Hair follicular keratinocyte (primary cell): ENCODE measurements at places on chromosomes 16 and 17. TPM values are rescaled to one million over a fixed set of nuclear protein-coding genes. Genes with fewer than 3 reads are reported as not detected.

The MYH3 gene
- 0.23 and 0.34 TPM in 2 replicates for total RNA-seq

The KRT40 gene
- not detected in 2 replicates for total RNA-seq

The SLC16A5 gene
- 4.7 and 13.4 TPM in 2 replicates for total RNA-seq

The KRTAP4-9 gene
- total RNA-seq = not detected in 2 replicates

The SKA2 gene
- total RNA-seq = 48.3 and 115 TPM in 2 replicates

The KRT33B gene
- total RNA-seq = 0.47 TPM in 1 of 2 replicates, not detected in the other

The METTL2A gene
- total RNA-seq = 17.9 and 21.5 TPM in 2 replicates

The EFCAB5 gene
- not detected in 2 replicates for total RNA-seq

The ZNF598 gene
- total RNA-seq = 62.8 and 87.5 TPM in 2 replicates

The SLC13A5 gene
- total RNA-seq = 0.86 and 0.95 TPM in 2 replicates

The ZC3H7A gene
- 14.5 and 20.1 TPM in 2 replicates for total RNA-seq

The KRTAP16-1 gene
- total RNA-seq = not detected in 2 replicates

The PPP1R27 gene
- not detected in 2 replicates for total RNA-seq

The HS3ST3A1 gene
- total RNA-seq = 0.84 TPM in 1 of 2 replicates, not detected in the other

The TMIGD1 gene
- total RNA-seq = not detected in 2 replicates

The AGRP gene
- not detected in 2 replicates for total RNA-seq

The KRT39 gene
- total RNA-seq = not detected in 2 replicates

The MEOX1 gene
- not detected in 2 replicates for total RNA-seq

The TLCD1 gene
- 9.4 and 20.7 TPM in 2 replicates for total RNA-seq

The BTBD17 gene
- not detected in 2 replicates for total RNA-seq

The CCL7 gene
- not detected in 2 replicates for total RNA-seq

The GPRC5B gene
- total RNA-seq = not detected in 2 replicates

The CCL16 gene
- total RNA-seq = not detected in 2 replicates

The EIF3C gene
- total RNA-seq = 151 and 224 TPM in 2 replicates

The ACSM2A gene
- not detected in 2 replicates for total RNA-seq

The HOXB1 gene
- total RNA-seq = not detected in 2 replicates

The CTF1 gene
- 0.57 and 4.2 TPM in 2 replicates for total RNA-seq

The SLC25A19 gene
- total RNA-seq = 7.4 and 14.7 TPM in 2 replicates

The CCR7 gene
- total RNA-seq = not detected in 2 replicates

The NPIPA5 gene
- 0.15 and 1.2 TPM in 2 replicates for total RNA-seq

The TCAP gene
- total RNA-seq = 0.08 TPM in 1 of 2 replicates, not detected in the other

The KCNJ2 gene
- 0.08 TPM in 1 of 2 replicates, not detected in the other for total RNA-seq

The RFNG gene
- 46.4 and 50.3 TPM in 2 replicates for total RNA-seq

The RTN4RL1 gene
- 4.4 and 8.0 TPM in 2 replicates for total RNA-seq

The MT1F gene
- total RNA-seq = 12.2 and 42.8 TPM in 2 replicates

The CCL14 gene
- not detected in 2 replicates for total RNA-seq

The BRIP1 gene
- total RNA-seq = 5.7 and 7.4 TPM in 2 replicates

The TMEM98 gene
- total RNA-seq = 47.7 and 57.0 TPM in 2 replicates

The SLC46A1 gene
- 5.2 and 6.1 TPM in 2 replicates for total RNA-seq

The USP32 gene
- total RNA-seq = 30.9 and 34.7 TPM in 2 replicates

The RGS11 gene
- 0.11 and 0.16 TPM in 2 replicates for total RNA-seq

The CIBAR2 gene
- total RNA-seq = not detected in 2 replicates

The SMIM36 gene
- not detected in 2 replicates for total RNA-seq

The SOX8 gene
- not detected in 2 replicates for total RNA-seq

The KRTAP17-1 gene
- not detected in 2 replicates for total RNA-seq

The CPNE2 gene
- total RNA-seq = 15.1 and 22.6 TPM in 2 replicates
